CD4-positive, alpha-beta T cell treated with Interleukin-6 at 100 ng/mL for 8 hours (primary cell): ENCODE measurements at places on chromosomes 6 and 20.

DNA sequence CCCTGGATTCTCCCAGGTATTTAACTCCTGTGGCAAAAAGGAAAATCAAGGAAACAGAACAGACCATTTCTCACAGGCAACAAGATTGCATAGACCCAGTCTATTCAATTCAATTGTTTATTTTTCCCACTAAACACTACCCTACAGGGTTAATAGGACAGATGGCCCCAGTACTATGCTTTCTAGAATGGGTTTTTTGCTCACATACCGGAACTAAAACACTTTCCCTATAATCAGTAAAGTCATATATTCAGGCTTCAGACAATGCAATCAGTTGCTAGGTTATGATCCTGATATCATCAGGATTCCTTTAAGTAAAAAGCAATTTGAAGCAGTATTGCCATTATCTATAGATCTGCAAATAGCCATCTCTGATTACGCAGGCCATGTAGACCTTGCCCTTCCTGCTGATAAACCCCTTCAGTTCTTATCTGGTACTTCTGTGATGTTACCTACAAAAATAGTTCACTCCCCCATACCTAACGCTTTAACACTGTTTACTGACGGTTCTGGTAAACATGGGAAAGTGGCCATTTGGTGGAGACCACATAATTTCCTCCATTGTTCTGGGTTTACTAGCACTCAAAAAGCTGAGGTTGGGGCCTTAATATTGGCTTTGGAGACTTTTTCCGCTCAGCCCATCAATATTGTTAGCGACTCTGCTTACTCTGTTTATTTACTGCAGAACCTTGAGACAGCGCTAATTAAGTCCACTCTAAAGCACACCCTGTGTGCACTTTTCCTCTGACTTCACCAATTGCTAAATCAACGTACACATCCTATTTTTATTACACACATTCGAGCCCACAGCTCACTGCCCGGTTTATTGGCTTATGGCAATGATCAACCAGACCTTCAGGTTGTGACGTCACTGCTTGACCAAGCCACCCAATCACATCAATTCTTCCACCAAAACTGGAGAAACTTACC is 666.0 kb downstream of the PHF3 start:
- DNase-seq = no peak

GRCh38 chr6:110561008-110561396 is 84.6 kb upstream of the SLC22A16 start:
- no peak for DNase-seq

GRCh38 chr6:163485388-163485851 is 70.9 kb downstream of the QKI start:
- no peak for DNase-seq

DNA sequence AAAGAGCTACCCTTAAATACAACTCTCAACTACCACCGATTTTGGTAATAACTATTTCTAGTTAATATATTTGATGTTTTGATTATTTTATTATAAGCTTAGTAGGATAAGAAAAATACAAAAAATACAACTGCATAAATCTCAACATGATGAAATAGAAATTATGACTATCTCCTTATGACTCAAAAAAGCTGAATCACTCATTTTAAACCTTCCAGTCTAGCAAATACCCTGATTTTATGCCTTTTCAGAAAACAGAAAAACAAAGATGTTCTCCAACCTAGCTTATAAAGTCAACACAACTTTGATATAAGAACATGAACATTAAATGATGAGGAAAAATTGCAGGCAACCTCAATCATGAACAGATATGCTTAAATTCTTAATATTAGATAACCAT is 40.2 kb upstream of the DSE start:
- no peak for DNase-seq

GRCh38 chr6:151702851-151703658 is 104.4 kb upstream of the ESR1 start:
- no peak for DNase-seq
